ENCODE measurements at places on chromosomes 7 and 10.
A peak's percentile ranks its signal among the peaks of the same experiment; 100 is the strongest.

DNA sequence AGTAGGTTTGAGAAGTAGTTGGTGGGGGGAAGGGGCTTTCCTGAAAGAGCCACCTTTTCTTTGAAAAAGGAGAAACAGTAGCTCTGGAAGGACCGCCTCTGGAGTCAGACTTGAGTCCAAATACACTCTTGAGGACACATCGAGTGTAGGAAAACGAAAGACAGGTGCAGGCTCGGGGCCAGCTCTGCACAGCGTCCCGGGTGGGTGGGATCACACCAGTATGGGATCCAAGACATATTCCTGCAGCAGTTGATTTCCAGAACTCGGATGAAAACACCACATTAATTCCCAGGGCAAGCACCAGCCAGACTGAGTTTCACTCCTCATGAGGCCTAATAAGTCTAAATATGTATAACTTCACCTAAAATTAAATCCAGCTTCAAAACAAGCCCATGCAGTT is 61.4 kb downstream of the ASB13 start:
- no peak for DNase-seq

DNA sequence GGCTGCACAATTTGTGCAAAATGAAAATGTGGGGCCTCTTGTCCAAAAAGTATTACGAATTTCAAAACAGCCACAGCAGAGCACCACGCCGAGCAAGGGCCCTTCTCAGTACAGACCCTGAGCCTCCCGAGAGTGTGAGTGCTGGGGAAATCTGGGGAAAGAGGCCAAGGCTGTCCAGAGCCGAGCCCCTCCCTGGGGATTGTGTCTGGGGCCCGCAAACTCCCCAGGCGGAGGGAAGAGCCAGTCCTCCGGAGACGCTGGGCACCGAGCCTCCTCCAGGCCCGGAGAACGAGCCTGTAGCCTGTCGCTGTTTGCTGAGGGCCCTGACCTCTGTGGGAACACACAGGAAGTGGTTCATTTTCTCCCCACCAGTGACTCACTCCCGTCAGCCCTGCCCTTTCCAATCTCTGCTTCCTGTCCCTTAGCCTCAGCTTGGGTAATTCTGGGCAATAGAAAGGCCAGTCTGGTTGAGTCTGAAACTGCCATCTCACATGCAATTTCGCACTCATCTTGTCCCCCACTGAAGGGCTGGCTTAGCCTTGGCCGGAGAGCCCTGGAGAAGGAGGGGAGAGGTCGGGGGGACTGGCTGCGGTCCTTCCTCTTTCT is 19.5 kb upstream of the GNA12 start:
- peak; percentile 58 for DNase-seq

DNA sequence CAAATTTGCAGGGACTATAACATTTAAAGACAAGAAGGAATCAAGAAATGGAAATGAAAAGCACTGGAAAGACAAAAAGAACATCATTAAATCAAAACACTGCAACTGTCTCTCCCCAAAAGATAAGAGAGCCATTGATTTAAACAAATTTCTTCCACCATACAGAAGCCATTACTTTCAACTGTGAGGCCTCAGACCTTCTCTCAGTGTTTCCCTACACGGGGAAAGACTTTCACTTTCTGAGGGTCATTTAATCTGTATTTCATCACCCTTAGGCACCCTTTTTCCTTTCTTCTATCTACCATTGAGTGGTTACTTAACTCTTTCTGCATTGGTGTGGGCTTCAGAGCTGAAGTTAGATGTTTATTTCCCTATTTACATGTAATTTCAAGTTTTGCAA is 47.5 kb downstream of the CCDC172 start:
- no peak for DNase-seq

DNA sequence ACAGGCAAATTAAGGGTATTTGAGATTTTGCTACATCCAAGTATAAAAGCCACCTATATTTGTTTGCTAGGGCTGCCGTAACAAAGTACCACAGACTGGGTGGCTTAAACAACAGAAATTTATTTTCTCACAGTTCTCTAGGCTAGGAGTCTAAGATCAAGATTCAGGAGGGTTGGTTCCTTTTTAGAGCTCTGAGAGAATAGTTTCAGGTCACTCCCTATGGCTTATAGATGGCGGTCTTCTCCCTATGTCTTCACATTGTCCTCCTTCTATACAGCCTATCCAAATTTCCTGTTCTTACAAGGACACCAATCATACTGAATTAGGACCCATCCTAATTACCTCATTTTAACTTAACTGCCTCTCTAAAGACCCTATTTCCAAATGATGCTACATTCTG is 11.2 kb downstream of the HYCC1 start:
- DNase-seq = no peak

GRCh38 chr7:106618480-106618879 is 42.5 kb downstream of the CCDC71L start:
- DNase-seq = no peak

DNA sequence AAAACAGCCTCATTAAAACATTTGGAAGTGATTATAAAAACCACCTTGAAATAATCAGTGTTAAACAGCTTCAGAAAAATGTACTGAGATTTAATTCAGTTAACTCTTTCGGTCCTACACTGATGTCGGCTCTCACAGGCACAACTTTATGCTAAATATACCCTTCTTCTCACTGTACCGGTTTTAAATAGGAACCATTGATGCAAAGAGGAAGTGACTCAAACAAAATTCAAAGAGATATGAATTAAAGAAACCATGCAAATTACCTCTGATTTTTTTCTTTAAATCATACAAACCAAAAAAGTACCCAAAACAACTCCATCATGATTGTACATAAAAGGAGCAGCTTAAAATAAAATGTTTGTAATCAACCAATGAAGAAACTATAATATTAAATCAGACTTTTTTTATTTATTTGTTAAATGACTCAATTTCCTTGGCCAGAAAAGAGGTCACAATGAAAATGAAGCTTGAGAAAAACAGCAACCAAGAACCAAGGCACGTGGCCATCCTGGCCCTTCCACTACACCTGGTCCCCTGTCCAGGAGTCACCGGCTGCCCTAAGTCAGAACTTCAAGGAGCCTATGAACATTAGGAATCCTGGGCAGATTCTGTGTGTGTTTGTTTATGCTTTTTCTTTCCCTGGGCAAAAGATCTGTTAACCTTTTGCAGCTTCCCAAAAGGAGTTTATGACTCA is 73.0 kb upstream of the CABCOCO1 start:
- DNase-seq = no peak

GRCh38 chr10:121311812-121312443 is 286.3 kb downstream of the FGFR2 start:
- DNase-seq = no peak

- DNase-seq = peak; percentile 57
Measured at GRCh38 chr7:111029574-111030251, 61.2 kb upstream of the LRRN3 start.

Measured in activated T-cell treated with anti-CD3 and anti-CD28 coated beads for 24 hours (primary cell).